ENCODE measurements at places on chromosomes 2 and 18.

DNA sequence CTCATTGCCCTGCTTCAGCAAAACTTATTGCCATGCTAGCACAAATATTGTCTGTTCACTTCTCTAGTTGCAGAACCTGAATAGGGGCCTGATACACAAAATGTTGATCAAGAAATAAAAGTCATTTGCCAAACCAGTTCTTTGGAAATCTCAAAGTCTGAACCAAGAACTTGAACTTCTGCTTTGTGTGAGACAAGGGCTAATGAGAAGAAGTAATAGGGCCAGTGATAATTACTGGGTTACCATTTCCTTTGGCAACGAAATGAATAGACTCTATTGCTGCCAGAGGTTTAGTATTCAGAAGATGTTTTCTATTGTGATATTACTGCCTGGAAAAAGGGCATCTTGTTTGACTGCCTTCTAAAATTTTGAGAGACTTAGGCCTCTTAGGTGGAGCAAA lies 35.0 kb downstream of the TMEFF2 start:
- DNase-seq = no peak

DNA sequence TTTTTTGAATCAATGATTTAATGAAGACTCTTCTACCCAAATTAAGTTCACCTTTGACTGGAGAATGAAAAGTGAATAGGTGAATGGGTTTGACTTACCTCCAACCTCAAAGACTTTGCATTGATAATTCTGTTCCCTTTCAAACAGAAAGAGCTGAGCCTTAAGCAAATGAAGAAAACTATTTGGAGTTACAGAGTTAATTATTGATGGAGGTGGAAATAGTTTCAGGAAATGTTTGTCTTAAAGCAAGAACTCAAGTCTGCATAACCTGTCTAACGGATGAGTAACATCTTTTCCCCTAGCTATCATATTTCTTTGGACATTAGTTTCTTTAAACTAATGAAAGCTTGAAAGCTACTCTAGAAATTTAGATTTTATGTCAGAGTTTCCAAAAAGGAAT lies 166.5 kb downstream of the CERS6 start:
- DNase-seq = no peak

GRCh38 chr18:74050807-74051206 lies 96.8 kb downstream of the FBXO15 start:
- no peak for DNase-seq

- DNase-seq = no peak
These were observed 47.2 kb downstream of the BOLA3 start for GRCh38 chr2:74100254-74101216.

All from NCI-H1092 (cell line).